Skin of body (tissue), 3 donors: ENCODE measurements at places on chromosomes 1 and 21. TPM values are rescaled to one million over a fixed set of nuclear protein-coding genes. Genes with fewer than 3 reads are reported as not detected.

The KRTAP6-1 gene
- not detected for total RNA-seq

The OXCT2 gene
- 2.4 TPM for total RNA-seq

- DNase-seq: peak; percentile 73
Measured at GRCh38 chr21:29299046-29299915, 559 bp downstream of the BACH1 start.

The KLHDC7A gene
- 0.30 TPM for total RNA-seq

GRCh38 chr1:111598544-111598943 lies 21.0 kb upstream of the RAP1A start:
- DNase-seq: no peak

The TPM3 gene
- total RNA-seq: 166 TPM

DNA sequence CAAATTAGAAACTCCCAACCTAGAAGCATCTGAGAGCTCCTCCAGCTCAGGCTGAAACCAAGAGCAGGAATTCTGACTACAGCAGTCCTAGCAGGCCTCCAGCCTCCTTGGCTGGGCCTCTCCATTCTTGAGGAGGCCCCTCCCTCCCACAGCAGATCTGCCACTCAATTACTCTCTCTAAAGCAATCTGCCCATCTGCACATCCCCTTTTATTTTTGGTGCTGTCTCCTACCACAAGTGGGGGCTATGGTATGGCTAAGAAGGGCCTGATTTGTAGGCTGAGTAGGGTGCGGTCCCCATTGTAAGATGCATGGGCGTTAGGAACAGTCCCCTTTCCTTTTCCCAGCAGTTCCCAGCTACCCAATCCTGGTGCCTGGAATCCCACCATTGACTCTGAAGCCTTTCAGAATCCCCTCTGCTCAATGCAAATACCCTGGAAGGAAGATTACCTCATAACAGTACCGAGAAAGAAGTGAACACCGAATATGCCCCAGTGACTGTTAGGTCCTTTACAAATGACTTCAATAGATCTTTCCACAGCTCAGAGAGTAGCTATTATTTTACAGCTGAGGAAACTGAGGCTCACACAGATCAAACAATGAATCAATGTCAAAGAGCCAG lies 11.6 kb upstream of the TTC39A start:
- DNase-seq: no peak

- DNase-seq: no peak
Measured at GRCh38 chr1:159077120-159077961, 775 bp upstream of the AIM2 start.

DNA sequence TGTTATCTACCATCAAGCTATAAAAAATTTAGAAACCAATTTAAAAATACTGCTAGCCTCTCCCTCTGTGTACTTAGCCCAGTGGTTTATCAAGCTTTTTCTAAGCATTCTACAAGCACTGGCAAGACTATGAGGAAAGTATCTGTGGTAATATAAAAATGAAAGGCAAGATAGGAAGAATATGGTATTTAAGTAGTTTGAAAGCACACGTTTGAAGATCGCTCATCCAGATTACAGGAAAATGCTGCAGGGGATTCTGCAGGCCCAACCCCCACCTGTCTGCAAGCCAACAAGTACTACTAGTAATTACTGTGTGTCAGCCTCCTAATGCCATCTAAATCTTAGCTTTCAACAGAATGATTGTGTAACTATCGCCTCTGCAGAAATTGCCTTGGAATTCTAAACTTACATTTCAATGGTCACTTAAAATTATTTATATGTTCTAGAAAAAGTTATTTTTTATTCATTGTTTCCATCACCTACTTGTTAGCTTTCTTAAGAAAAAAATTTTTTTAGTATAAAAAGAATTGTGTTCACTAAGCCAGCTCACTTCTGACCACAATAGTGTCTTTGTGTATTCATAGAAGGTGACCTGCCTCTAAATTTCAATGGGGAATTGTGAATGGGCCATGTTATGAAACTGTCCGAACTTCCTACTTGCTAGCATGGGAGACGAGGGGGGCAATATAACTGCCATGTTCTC lies 8.5 kb downstream of the ERRFI1 start:
- DNase-seq: peak; percentile 7

DNA sequence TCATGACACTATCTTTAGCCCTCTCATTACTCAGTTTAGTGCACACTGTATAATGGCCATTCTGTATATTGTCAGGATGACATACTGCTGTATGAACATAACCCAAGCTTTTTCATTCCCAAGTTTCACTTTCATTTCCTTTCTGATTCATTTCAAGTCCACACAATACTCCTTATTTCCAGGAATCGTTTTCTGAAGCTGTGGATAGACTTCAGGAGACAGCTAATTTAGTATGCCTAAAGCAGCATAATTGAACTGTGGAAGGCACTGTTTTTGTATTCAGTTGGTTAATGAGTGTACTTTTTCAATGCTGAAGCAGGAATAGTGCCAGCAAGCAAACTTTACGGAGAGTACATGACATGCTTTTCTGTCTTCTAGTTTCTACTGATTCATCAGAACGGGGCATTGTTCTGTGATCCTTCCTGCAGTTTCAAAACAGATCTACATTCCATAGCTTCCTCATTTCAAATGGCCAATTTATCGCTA lies 578.5 kb upstream of the ZP4 start:
- peak; percentile 9 for DNase-seq

- DNase-seq: no peak
Measured at GRCh38 chr21:38228115-38228514, 28.7 kb upstream of the KCNJ15 start.

GRCh38 chr1:32870615-32871363 lies at the start of gene FNDC5:
Gene FNDC5, minus strand, starts transcription at chr1:32870912.
- no peak for DNase-seq
